ENCODE measurements at places on chromosomes 5 and 9.

- DNase-seq = no peak
Observed at GRCh38 chr5:91146230-91146629, 236.9 kb downstream of the ARRDC3 start.

DNA sequence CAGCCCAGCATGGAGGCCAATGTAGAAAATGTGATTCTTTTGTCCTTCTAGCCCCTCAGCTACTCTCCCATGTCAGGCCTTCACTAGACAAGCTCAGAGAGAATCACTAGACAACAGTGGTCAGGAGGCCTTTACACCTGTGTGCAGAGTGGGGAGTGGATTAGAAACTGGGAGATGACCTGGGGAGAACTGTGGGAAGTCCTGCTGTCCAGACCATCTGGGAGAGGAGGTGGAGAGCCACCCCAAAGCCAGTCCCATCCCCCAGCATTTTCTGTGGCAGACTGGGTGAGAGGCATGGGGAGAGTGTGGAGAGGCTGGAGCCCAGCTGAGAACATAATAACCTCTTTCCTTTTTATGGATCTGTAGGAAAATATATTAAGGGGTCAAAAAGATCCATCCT is 452.0 kb upstream of the DMAC1 start:
- DNase-seq = no peak

- DNase-seq = no peak
Observed at GRCh38 chr5:19837536-19838174, 150.3 kb downstream of the CDH18 start.

DNA sequence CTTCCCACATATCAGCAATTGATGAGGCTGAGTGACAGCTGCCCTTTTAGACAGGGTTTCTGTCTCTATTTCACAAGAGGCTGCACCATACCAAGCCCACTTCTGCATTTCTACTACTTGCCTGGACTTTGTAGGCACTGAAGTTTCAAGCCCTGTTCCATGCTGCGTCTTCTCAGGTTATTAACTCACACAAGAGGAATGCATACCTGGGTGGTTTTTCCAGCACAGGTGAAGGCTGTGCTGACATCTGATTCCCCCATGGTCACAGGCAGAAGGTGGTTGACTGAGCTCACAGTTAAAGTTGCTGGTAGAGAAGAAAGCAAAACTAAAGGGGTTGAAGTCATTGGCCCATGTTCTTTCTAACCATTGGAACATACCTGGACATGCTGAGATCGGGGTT is 86.6 kb downstream of the MAMDC2 start:
- DNase-seq = no peak

DNA sequence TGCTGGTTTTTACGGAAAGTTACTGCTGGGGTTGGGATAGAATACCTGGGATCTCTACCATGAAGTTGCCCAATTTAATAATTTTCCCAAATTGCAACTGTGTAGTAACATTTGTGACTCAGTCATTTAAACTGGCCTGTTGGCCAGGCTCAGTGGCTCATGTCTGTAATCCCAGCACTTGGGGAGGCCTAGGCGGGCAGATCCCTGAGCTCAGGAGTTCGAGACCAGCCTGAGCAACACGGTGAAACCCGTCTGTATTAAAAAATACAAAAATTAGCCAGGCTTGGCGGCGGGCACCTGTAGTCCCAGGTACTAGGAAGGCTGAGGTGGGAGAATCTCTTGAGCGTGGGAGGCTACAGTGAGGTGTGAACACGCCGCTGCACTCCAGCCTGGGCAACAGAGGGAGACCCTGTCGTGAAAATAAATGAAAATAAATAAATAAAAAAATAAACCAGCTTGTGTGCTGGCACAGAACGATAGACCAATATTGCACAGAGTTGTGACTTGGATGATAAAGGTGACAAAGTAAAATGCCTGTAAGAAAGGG is 160.7 kb upstream of the ZNF608 start:
- no peak for DNase-seq

GRCh38 chr9:21574261-21574660 is 92.1 kb upstream of the IFNE start:
- DNase-seq = no peak

DNA sequence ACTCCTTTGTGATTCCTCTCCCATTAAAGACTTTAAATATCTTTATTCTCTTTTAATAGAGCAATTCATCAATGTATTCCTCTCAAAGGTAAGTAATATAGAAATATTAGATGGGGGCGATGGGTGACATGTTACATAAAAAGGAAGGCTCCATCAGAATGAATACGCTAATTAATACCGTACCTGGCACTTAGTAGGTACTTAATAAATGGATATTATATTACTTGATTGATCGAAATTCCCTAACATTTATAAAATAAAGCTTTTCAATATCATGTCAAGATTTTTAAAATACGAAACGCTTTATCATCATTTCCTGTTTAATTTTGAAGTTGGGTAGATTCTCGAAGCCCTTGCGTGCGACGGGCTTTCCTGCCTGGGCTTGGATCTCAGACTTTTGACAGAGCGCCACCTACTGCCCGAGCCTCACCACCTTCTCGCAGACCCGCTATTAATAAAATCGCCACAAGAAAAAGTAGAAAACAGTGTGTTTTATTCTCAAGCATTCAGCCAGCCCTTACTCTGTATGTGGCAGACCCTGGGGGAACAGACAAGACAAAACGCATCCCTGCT is 99.4 kb downstream of the C5orf15 start:
- peak; percentile 80 for DNase-seq

- DNase-seq = no peak
Observed at GRCh38 chr5:174098694-174099093, 53.2 kb downstream of the NSG2 start.

- DNase-seq = no peak
Observed at GRCh38 chr5:40021007-40021406, 596.2 kb upstream of the DAB2 start.

GRCh38 chr9:138078846-138079245 is 201.3 kb downstream of the CACNA1B start:
- no peak for DNase-seq

DNA sequence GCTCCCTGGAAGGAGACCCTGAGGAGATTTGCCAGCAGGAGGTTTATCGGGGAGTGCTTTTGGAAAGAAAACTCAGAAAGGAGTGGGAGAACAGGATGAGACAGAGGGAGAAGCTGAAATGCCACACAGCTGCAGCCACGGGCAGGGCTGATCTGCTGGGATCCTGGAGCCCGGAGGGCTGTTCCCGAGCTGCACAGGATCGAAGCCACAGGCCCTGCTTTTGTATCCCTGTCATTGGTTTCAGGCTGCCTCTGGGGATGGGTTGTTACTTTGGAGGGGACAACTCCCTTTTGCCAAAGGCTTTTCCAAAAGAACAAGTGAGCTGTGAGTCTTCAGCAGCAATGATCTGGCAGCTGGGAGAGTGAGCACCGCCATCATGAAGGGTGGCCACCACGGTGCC is 152.5 kb upstream of the PTCH1 start:
- no peak for DNase-seq

- no peak for DNase-seq
Observed at GRCh38 chr9:112858005-112858404, 32.7 kb downstream of the SLC46A2 start.

GRCh38 chr9:98333703-98334582 is 78.5 kb upstream of the TBC1D2 start:
- no peak for DNase-seq

- no peak for DNase-seq
Observed at GRCh38 chr5:83493644-83494043, 22.1 kb downstream of the VCAN start.

GRCh38 chr9:83200531-83200930 is 137.6 kb upstream of the RASEF start:
- DNase-seq = no peak

DNA sequence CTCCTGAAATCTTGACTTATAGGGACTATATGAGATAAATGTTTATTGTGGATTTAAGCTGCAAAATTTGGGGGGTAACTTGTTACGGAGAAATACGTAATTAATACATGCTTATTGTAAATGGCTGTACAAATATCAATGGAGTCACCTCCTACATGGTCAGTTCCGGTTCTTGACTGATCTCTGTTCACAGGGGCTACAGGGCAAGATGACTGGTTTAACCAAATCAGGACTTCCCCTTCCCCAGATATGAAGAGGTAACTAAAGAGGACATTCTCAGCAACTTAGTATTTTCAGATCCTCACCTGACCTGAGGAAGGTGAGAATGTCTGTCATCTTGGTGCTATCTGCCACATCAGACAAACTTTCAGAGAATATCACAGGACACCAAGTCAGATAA is 54.7 kb downstream of the PTCD2 start:
- DNase-seq = no peak

DNA sequence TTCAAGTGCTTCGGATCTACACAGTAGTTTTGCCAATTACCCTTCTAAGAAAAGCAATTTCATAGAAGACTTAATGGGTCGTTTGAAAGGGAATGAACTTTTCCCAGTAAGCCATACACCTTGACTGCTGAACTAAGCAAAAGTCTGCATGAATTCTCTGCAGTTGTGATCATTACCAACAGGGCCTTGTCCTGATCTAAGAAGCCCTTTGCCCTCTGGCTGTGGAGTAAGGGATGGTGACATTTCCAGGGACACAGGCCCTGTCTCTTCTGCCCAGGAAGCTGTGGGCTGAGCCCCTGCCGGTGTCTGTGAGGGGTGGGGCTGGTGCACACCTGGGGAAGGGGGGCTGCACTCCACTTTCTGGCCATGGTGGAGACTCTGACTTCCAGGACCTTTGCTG is 30.5 kb downstream of the ZDHHC11 start:
- peak; percentile 73 for DNase-seq

DNA sequence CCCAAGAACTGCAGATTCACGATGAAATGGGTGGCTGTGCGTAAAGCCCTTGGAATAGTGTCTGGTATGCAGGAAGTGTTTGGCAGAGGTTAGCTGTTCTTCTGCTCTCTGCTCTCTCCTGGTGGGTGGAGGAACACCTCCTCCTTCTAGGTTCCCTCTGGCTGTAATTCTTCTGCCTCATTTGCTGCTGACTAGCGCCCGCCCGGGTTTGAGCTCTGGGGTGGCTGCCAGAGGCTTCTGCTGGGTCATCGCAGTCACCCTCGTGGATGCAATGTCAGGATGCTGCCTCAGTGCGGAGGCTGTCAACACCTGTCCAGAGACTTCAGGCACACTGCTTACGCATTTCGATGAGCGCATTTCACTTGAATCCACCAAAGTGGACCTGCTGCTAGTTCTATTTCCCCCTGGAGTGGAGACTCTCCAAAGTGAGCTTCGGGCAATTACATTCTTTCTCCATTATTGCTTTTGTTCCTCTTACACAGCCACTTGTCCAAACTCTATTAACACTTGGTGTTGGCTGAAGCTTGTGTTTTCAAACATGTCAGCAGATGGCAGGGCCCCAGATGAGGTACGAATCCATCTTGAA is 11.7 kb downstream of the DOCK2 start:
- no peak for DNase-seq

DNA sequence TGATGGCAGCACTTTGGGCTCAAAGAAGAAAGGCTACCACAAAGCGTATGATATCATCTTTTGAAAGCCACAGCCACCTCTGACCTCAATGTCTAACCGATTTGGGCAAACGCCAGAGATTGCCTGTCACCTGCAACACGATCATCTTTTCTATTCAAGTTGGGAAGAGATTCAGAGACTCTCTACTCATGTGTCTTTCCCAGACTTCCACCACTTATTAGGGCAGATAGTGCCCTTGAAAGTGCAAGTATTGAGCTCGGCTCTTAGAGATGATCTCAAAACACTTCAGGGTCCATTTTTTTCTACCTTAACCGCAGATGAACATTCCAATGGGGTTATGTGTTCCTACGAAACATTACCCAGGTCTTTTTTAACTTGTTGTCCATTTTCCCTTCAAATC is 213.7 kb downstream of the DRD1 start:
- DNase-seq = no peak

- no peak for DNase-seq
Observed at GRCh38 chr9:97807681-97808080, 45.3 kb upstream of the FOXE1 start.

- no peak for DNase-seq
Observed at GRCh38 chr5:32135086-32135485, 39.0 kb downstream of the GOLPH3 start.

GRCh38 chr9:127388856-127389238 is 8.1 kb upstream of the SLC2A8 start:
- peak; percentile 28 for DNase-seq

- no peak for DNase-seq
Observed at GRCh38 chr9:134509281-134509680, 132.3 kb upstream of the COL5A1 start.

DNA sequence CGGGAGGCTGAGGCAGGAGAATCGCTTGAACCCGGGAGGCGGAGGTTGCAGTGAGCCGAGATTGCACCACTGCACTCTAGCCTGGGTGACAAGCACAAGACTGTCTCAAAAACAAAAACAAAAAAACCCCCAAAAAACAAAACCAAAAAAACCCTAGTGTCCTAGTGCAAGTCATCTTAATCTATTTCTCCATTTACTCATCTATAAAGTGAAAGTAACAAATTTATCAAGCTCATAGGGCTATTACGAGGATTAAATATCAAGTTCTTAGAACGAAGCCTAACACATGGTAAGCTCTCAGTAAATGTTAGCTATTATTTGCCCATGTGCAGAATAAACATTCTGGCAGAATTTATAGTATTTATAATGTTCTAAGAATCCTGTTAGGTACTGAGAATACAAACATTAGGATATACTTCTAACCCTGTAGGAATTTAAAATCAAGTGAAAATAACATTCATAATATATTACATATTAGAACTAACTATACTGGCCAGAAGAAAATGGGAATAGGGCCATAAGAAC is 45.0 kb downstream of the GOLPH3 start:
- DNase-seq = no peak

DNA sequence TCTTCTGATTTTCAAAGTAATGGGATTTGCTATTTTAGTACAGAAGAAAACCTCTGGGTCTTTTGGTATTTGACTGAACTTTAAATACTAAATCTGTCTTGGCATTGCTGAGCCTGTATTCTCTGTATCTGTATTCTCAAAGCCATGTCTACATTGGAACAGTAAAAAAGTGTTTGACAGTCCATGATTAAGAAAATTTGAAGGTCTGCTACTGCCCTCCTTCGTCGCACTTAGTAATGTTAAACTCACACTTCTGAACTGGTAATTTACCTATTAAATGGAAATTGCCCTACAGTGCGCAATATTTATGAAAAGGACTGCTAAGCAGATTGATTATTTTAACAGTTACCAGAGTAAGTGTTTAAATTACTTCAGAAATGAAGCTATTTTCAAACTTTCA is 165.7 kb upstream of the SMC2 start:
- DNase-seq = no peak

DNA sequence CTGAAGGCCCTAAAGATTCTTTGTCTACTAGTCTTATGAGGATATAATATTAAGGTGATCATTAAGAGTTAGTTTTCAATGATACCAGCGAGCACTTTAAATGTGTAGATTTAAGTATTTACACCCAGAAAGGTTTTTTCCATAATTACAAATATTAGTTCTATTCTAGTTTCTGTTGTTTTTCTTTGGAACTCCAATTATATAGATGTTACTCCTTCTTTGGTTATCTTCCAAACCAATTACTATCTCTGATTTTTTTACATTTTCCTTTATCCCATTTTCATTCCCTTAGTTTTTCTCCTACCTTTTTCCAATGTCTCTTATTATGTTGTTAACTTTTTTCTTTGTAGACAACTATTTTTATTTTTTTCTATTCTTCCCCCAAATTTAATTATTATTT is 355.1 kb downstream of the KCNN2 start:
- DNase-seq = no peak
